ENCODE measurements at places on chromosomes 1 and 21.

DNA sequence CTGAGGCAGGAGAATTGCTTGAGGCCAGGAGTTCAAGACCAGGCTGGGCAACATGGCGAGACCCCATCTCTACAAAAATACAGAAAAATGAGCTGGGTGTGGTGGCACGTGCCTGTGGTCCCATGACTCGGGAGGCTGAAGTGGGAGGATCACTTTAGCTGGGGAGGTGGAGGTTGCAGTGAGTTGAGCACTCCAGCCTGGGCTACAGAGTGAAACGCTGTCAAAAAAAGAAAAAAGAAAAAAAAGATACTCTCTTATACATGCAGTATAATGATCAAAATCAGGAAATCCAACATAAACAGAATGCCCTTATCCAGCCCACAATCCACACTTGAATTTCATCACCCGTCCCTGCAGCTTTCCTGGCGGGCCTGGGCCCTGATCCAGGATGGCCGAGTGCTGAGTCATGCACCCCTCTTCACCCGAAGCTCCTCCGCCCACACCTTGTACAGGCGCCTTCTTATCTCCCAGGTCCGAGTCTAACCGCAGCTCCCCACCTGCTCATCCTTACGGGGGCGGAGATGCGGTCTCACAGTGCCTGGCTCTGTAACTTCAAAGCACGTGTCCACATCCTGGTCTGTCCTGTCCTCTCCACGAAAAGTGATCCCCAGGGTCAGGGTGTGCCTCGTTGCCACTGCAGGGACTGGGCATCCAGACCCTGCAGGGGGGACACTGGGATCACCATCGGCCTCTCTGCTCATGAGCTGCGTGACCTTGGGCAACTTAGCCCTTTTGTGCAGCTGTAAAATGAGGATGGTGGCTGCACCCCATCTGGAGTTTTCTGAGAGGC, 120.2 kb upstream of the SLC45A1 start:
- no peak for DNase-seq

GRCh38 chr1:115530407-115530806, 111.4 kb upstream of the VANGL1 start:
- no peak for DNase-seq

DNA sequence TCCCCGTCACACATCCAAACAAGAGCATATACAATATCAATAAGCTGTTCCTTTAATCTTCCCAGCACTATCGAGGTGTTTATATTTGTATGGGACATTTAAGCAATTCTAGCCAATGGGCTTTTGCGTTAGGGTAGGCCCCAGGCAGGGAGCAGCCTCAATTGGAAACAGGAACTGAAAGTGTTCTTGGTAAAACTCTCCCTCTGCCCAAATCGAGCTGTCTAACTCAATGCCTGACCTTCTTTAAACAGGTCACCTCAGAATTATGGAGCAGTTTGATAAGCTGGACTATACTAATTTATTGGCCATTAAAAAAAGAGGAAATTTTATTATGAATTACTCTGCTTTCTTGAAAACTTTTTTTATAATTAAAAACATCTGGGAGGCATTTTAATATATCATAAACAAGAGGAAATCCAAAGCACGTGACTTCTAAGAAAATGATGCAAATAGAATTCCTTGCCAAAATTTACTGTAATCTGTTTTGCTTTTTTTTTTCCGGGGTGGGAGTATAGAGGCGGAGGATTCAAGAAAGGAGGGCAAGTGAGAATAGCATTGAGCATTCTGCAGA, 498.1 kb downstream of the LMO4 start:
- no peak for DNase-seq

- no peak for DNase-seq
Observed at GRCh38 chr1:18919197-18919905, 17.0 kb upstream of the ALDH4A1 start.

DNA sequence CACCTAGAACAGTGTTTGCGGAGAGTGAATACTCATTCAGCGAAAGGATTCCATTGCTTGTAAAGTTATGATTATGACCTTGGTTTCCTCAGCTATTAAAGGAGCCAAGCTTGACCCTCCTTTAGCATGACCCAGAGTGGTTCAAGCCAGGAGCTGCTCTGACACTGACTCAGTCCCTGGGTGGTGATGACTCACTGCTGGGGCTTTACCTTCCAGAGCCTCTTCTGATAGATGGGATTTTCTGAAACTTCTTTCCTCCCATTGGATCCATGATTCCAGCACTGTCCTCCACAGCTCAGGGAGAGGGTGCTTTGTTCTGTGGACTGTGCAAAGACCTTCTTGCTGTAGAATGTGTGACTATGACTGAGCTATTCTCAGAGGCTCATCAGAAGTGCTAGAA, 77.4 kb downstream of the S1PR1 start:
- DNase-seq: peak; percentile 40

DNA sequence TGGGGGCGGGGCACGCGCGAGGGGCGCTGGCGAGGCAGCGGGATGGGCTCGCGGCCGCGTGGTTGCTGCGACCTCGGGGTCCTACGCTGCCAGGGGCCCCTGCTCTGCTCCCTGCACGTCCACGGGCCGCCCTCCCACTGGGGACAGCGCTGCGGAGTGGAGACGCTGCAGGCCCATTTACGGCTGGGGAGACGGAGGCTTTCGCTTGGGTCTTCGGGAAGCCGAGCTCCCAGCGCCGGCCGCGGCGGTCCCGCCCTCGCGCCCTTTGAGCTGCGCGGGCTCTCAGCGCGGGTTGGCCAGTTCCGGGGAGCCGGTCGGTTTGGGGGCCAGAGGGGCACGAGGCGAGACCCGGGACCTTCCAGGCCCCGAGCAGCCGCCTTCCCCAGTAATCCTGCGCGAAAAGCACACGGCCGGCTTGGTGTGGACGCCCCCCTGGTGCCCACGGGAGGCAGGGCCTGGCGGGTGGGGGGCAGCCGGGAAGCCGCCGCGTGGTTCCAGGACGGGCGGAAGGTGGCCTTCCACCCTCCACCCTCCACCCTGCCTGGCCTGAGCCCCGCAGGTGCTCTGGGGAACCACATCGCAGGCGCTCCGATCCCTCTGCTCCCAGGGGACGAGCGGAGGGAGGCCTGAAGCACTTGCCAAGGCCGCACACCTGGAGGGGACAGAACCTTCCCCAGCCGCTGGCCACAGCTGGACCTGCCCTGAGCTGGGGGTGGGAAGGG, 570 bp upstream of the PEX10 start:
- no peak for DNase-seq

- no peak for DNase-seq
Observed at GRCh38 chr1:12722626-12723025, 6.7 kb downstream of the AADACL3 start.

GRCh38 chr1:46461809-46462448, 27.7 kb upstream of the DMBX1 start:
- DNase-seq: no peak

DNA sequence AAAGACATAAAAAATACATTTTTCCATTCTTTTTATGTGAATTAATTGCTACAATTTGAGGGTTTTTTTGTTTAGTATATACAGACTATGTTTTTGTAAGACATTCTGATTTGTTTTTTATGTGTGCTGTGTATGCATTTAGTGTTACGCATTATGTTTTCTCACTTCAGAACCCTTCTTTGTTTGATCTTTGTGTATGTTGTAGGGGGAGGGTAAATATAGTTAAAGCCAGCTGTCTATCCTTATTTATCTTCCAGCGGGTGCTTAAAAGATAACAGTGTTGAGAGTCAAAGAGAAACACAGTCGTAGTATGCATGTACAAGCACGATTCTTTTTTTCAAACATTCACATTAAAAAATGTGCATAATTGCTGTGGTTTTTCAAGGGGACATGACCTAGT, 97.5 kb upstream of the KIAA1614 start:
- no peak for DNase-seq

- DNase-seq: no peak
Observed at GRCh38 chr1:243623841-243624240, 226.2 kb downstream of the AKT3 start.

Data from CD4-positive, alpha-beta T cell treated with Interleukin-6 for 4 hours (primary cell).